Activated CD8-positive, alpha-beta memory T cell treated with anti-CD3 and anti-CD28 coated beads for 1 hour (primary cell): ENCODE measurements at places on chromosomes 11 and 22.

DNA sequence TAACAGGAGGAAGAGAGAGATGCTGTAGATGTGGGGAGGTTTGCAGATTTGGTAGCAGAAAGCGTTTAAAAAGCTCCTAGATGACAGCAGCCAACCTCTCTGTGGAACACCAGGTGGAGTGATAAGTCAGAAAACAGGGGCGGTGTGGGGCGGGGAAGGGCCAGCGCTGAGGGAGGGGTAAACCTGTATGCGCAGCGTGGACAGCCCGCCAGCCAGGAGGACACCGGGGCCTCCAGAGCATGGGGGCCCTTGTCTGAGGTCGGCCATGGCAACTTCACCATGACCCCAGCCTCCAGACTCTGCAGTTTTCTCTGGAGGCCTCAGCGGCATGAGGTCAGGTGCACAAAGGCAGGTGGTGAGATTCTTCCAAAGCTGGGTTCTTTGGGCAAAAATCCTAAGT lies 423.7 kb downstream of the BRD1 start:
- no peak for DNase-seq

GRCh38 chr11:118047749-118048148 lies 29.1 kb upstream of the TMPRSS4 start:
- DNase-seq: no peak

DNA sequence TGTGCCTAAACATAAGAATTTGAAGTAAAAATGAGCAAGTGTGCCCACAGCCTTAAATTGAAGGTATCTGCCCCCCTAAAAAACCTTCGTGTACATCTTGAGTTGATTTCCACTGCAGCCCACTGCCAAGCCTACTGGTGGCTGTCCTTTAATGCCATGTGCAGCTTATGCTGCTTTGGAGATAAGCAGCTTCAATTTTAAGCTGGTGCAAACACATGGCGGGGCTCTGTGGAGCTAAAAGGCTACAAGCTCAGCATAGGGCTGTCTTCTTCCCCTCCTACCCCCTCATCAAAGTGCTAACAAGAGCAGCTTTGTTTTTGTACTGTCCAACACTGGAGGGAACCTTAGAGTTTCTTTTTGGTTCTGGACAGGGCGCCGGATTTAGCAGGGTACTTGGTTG lies 128.5 kb upstream of the LMO1 start:
- DNase-seq: no peak

DNA sequence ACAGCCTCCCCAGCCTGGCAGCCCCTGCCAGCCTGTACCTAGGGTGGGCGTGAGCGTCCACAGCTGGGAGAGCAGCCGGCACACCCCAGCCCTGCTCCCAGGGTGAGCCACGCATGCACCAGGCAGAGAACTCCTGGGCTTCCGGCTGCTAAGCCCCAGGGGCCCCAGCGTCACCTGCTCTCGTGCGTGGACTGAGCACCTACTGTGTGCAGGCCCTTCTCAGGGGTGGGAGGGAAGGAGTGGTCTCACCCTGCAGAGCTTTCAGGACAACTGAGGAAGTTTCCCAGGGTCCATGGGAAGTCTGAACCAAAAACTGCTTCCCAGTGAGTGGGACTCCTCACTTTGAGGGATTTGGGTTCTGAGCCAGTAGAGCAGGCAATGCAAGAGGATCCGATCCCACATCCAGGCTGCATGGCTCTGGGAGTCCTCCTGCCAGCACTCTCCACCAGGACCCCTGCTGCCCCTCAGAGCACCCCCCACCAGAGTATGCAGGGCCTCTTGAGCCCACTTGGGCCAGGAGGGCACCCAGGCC lies 47.1 kb upstream of the PRODH start:
- DNase-seq: no peak
